NCI-H1930 (cell line): ENCODE measurements at places on chromosomes 1 and 21.

DNA sequence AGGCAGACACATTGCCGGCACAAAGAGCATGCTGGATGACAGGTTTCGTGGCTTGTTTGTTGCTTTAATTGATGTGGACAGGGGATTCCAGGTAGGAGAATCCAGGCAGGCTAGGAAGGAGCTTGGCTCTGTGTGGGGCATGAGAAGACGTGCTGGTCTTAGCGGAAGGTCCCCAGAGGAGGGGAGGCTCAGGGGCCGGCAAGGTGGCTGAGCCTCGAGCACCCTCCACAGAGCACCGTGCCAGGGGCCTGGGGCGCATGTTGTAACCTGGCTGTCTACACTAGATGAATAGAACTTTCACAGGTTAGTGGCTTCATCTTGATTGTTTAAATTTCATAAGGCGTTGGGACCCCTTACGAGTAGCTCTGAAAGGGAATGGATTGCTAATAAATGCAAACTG, 223.1 kb downstream of the CAMTA1 start:
- no peak for DNase-seq

- no peak for DNase-seq
These were observed 1.0 kb downstream of the RER1 start for GRCh38 chr1:2392686-2393085.

DNA sequence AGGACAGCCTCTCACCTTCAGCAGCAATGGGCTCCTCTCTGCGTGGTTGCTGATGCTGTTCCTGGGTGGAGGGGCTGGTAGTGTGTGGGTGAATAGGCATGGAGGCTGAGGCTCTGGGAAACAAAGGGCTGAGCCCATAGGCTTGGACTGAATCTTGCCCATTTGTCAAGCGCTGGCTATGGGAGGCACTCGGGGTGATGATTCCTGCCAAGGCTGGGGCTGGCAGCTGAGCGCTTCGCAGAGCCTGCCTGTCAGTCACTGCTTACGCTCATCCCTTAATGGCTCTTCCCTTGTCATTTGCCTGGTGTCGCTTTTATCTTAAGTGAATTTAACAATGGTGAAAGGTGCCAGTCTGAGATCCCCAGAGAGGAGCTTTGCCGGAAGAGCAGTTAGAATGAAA, 353.3 kb downstream of the PBX1 start:
- no peak for DNase-seq

- no peak for DNase-seq
These were observed 6.3 kb downstream of the BTG2 start for GRCh38 chr1:203311368-203312301.

GRCh38 chr1:104765085-104765484, 1015.4 kb downstream of the AMY1C start:
- DNase-seq: no peak

GRCh38 chr1:198649232-198649967, 10.6 kb downstream of the PTPRC start:
- no peak for DNase-seq

- no peak for DNase-seq
These were observed 2.1 kb downstream of the ARHGEF2 start for GRCh38 chr1:155976062-155976912.

DNA sequence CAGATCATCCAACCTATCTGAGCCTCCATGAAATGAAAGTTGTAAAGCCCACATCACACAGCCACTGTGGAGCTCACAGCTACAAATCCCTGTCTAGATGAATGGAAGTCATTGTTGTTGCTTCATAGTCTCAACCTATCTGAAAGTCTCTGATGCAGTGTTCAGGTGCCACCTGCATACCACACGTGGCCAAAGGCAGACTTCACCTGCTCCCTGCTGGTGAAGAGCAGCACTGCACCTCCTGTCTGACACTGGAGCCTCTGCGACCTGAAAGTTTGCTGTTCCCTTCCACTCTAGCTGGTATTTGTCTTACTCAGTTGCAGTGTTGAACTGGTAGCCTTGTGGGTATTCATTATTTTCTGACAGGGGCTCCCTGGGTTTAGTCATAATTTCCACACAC, 18.4 kb downstream of the LORICRIN start:
- DNase-seq: peak; percentile 21

GRCh38 chr1:42006836-42007235, 88.1 kb upstream of the HIVEP3 start:
- DNase-seq: no peak

- no peak for DNase-seq
These were observed 13.8 kb downstream of the INTS7 start for GRCh38 chr1:212021563-212021962.

DNA sequence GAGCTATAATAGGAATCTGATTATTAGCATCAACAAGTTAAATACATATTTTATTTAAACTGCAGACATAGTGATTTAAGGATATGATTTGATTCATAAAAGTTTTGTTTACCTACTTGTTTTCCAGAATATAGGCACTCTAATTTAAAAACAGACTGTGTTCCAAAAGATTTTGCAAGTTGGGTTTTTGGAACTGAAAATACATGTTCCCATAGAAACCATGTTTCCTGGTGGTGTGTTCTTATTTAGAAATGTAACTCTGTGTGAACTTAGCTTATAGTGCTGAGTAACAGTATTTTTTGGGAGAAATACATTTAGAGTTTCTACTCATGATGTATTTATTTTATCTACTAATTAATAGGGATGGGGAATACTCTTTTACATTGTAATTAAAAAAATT, 21.8 kb downstream of the USP25 start:
- no peak for DNase-seq

DNA sequence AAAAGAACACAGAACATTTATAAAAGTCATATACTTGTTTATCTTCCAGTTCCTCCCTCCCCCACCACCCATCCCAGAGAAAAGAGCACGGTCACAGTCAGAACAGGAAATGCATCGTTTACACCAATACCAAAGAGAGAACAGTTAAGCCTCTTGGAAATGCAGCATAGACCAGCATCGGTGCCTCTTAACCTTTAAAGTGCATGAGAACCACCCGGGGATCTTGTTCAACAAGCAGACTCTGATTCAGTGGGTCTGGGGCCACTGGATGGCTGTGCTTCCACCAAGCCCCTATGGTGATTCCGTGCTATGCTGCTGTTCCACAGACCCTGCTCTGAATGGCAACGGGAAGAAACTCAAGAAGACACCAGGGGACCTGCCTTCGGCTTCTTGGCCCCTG, 19.2 kb downstream of the FAM89A start:
- no peak for DNase-seq

- no peak for DNase-seq
These were observed 84.2 kb downstream of the EPHB2 start for GRCh38 chr1:22794647-22795365.

DNA sequence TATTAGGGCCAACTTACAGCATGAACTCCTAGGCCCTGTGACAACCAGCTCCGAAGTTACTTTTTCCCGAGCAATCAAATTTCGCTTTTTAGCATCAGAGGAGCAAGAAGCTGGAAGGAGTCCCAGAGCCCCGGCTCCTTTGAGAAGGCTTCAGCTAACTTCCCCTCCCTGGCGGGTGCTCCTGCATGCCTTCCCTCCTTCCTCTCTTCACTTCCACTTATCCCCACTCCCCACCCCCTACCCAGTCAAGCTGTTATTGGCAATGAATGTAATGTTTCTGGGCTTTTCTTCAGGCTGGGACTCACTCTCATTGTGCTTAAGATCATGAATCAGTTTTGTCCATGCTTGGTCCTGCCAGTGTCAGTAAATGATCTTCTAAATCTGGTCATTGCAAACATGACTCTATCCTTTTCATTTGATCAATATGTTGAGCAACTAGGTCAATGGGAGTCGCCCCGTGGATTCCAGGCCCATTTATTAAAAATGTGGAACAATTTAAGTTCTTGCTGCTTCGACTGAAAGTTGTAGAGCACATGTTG, 94.5 kb upstream of the TSPAN2 start:
- no peak for DNase-seq

DNA sequence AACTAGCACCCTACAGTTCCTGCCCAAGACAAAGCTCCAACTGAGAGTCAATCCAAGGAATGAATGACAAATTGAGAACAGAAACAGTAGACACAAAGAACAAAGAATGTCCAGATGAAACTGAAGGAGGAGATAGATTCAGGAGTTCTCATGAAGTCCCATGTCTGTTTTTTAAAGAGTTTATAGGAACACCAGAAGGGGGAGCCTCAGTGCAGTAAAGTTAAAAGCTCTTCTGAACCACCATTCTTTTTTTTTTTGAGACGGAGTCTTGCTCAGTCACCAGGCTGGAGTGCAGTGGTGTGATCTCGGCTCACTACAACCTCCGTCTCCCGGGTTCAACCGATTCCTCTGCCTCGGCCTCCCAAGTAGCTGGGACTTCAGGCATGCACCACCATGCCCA, 323.6 kb downstream of the MRPL39 start:
- no peak for DNase-seq

- no peak for DNase-seq
These were observed 256.5 kb upstream of the TMEM51 start for GRCh38 chr1:14897080-14897449.

GRCh38 chr1:46303872-46304326, 401 bp downstream of the UQCRH start:
- DNase-seq: no peak

DNA sequence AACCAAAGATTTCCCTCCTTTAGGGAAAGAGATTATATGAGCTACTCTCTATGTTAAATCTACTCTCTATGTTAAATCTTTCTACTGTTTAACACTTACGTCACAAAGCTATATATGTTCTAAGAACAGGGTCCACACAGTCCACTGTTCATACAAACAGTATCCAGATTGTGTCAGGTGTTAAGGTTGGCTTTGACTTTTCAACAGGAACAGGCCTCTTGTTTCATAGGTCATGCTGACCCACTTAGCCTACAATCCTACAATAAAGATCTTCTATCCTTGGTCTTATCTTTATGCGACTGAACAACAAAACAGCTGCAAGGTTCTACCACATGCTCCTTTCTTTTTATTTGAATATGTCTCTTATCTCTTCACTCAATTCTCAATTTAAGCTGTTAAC, 134.9 kb downstream of the LTN1 start:
- DNase-seq: no peak

- DNase-seq: no peak
These were observed 36.7 kb downstream of the FAM163A start for GRCh38 chr1:179779645-179780272.

DNA sequence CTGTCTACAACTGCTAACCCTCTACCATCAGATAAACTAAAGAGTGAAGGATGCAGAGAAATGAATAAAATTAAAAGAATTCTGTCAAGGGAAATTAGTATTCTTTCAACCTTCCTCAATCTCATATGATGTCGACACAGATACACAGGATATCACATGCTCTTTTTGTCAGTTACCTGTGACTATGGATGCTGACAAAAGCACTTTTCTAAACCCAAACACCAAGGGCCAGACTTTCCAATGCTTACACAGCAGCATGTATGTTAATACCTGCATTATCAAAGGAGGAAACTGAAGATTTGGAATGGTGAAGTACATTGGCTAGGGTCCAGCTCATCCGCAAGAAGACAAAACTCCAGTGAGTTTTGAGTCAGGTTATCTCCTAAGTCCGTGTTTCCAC, 294.0 kb downstream of the SMYD3 start:
- no peak for DNase-seq

GRCh38 chr1:182051938-182052337, 9.6 kb downstream of the ZNF648 start:
- DNase-seq: no peak

DNA sequence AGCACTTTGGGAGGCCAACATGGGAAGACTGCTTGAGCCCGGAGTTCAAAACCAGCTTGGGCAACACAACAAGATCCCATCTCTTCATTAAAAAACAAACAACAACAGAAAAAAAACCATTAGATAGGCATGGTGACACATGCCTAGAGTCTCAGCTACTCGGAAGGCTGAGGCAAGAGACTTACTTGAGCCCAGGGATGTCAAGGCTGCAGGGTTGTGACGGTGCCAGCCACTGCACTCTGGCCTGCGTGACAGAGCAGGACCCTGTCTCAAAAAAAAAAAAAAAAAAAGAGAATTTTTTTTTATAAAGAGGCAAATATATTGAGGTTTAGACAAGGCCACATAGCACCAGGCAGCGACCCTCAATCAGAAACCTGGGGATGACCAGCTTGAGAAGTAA, 62.7 kb downstream of the HSF2BP start:
- DNase-seq: no peak

- no peak for DNase-seq
These were observed 35.3 kb downstream of the B3GALNT2 start for GRCh38 chr1:235468970-235469369.

- DNase-seq: no peak
These were observed 73.4 kb downstream of the BACE2 start for GRCh38 chr21:41241341-41241740.
